Inflammatory macrophage (primary cell): ENCODE measurements at places on chromosomes 13 and 19.

- DNase-seq, result no peak
These were observed 144.5 kb downstream of the TNFRSF19 start for GRCh38 chr13:23714672-23715071.

DNA sequence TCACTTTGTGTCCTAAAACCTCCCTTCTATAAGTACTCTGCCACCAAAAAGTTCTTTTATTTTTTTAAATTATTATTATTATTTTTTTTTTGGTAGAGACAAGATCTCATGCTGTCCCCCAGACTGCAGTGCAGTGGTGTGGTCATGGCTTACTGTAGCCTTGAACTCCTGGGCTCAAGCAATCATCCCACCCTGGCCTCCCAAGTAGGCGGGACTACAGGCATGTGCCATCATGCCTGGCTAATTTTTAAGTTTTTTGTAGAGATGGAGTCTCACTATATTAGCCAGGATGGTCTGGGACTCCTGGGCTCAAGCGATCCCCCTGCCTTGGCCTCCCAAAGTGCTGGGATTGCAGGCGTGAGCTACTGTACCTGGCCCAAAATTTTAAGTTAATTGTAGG is 29.1 kb upstream of the GPI start:
- no peak for DNase-seq

DNA sequence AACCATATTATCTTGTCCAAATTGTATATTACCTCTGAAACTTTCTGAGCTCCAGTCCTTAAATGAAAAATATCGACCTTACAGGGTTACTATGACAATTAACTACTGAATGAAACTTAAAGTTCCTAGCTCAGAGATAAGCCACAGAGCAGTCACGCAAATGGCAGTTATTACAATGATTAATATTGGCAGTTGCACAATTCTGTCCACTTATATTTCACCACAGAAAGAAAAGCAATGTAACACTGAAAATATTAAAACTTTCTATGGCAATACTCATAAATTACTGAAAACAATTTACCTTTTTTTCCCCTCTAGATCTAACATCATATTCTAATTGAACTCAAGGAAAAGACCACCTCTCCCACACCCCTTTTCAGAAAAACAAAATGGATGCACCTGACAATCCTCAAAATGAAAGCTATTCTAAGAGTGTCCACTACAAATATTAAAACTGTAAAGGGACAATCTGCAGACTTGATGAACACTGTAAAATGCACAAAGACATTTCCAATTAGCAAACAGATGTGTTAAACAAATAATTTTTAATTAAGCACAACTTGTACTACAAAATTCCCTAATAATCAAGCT is 14.6 kb downstream of the LNX2 start:
- DNase-seq, result no peak

DNA sequence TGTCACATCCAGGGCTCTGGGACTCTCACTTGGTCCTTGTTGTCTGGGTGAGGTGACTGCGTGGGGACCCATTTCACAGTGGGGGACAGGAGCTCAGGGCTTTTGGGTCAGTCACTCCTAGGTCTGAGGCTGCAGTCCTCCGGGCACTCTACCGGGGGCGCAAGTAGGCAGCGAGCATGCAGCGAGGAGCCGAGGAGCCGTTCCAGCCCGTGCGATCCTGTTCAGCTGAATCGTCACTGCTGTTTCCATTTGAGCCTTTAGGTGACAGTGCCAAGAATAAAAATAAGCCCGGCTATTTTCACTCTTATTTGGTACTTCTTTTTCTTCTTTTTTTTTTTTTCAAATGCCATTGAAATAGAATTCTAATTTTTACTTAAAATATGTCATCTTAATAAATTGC is 126.5 kb downstream of the ZNF536 start:
- DNase-seq, result no peak

- no peak for DNase-seq
These were observed 25.8 kb upstream of the INTS6 start for GRCh38 chr13:51478418-51479198.

- no peak for DNase-seq
These were observed 64.0 kb downstream of the DNAJC3 start for GRCh38 chr13:95740979-95741320.

- DNase-seq, result no peak
These were observed 66.3 kb downstream of the KDM4B start for GRCh38 chr19:5035105-5035761.

DNA sequence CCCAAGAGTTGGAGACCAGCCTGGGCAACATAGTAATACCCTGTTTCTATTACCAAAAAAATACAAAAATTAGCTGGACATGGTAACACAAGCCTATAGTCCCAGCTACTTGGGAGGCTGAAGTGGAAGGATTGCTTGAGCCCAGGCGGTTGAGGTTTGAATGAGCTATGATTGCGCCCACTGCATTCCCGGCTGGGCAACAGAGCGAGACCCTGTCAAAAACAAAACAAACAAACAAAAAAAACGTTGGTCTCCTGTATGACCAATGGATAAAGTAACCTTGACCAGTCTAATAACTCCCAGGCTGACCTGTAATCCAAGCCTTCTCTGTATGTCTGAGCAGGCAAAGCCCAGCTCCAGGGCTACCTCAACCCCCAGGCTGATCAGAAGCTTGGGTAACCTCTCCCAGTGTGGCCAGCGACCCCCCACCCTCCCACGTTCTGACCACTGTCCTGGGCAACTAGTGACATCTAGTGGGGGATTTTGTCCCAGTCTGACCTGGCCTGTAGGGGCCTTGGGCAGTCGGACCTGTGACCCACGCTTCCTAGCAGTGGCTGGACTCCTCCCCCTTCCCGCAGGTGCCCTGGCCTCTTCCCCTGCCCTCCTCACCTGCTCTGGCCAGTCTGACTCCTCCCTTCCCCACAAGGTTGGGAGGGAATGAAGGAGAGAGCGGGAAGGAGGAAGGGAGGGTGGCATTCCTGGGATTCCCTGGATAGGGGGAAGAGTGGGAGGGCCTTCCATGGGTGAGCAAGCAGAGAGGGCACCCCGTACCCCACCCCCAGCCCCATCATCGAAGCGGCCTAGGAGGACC is 1.0 kb upstream of the BCAM start:
- DNase-seq, result peak; percentile 13

GRCh38 chr13:45299194-45299593 is 41.8 kb downstream of the TPT1 start:
- no peak for DNase-seq

GRCh38 chr19:8305798-8306197 is 2.4 kb downstream of the CD320 start:
- no peak for DNase-seq

- no peak for DNase-seq
These were observed 1124.8 kb upstream of the PRR20A start for GRCh38 chr13:56015919-56016318.

GRCh38 chr19:33298146-33298911 is 4.0 kb downstream of the CEBPA start:
- peak; percentile 22 for DNase-seq

- no peak for DNase-seq
These were observed 764.4 kb downstream of the LIG4 start for GRCh38 chr13:107450931-107451330.

DNA sequence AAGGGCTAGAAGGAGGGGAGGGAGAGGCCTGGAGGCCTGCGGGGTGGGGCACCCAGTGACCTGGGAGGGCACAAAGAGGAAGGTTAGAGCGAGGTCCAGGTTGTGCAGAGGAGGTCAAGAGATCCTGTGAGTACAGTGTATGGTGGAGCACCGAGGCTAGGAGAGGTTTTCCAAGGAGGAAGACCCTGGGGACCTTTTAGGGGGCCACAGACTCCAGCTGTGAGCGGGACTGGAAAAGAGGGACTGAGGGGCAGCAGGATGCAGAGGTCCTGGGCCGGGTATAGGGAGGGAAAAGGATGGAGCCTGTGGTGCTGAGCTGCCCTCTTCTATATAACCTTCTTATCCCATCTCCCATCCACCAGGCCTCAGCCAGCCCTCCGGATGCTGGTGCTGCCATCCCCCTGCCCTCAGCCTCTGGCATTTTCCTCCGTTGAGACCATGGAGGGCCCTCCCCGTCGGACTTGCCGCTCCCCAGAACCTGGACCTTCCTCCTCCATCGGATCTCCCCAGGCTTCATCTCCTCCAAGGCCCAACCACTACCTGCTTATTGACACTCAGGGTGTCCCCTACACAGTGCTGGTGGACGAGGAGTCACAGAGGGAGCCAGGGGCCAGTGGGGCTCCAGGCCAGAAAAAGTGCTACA is 863 bp downstream of the ZNF581 start:
- no peak for DNase-seq

DNA sequence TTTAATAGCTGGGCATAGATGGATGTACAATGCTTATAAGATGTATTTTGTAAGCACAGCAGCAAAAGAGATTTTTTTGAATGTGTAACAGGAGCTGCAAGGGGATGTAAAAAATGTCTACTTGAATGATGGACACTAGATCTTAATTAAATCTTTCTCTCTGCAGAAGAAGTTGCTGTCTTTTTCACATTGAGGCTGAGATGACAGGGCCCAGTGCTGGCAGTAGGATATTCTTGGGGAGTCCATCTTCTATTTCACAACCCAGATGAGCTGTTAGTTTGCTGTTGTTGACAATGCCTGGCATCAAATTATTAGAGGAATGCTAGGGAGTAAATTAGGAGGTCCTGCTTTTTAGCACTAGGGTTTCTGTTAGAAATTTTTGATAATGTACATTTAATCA is 698.7 kb downstream of the SLITRK5 start:
- DNase-seq, result no peak

- no peak for DNase-seq
These were observed 42.0 kb downstream of the MRPL57 start for GRCh38 chr13:21218351-21219035.

DNA sequence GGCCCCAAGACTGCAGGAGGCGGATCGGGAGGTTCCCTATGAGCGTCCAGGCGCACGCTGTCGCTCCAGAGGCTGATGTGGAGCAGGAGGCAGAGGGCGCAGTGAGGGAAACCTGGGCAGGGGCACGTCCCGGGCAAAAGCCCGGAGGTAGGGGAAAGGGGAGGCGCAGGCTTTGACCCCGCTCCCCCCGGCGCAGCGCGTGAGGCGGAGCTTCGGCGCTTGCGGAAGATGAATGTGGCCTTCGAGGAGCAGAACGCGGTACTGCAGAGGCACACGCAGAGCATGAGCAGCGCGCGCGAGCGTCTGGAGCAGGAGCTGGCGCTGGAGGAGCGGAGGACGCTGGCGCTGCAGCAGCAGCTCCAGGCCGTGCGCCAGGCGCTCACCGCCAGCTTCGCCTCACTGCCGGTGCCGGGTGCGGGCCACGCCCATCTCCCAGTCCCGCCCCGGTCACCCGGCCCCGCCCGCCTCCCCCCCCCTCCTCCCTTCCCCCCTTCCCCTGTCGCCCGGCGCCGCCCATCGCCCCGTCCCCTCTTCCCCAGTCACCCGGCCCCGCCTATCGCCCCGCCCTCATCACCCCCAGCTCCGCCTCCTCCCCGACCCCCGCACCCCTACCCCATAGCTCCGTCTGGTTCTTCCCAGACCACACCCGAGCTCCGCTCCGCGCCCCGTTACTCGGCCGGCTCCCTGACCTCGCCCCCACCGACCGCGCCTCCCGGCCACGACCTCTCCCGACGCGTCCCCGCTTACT is 4.1 kb downstream of the HMG20B start:
- peak; percentile 51 for DNase-seq

- peak; percentile 37 for DNase-seq
These were observed 16.3 kb downstream of the LATS2 start for GRCh38 chr13:21045100-21045499.

GRCh38 chr19:29379257-29380021 is 146.4 kb upstream of the VSTM2B start:
- DNase-seq, result no peak

- DNase-seq, result peak; percentile 34
These were observed at the start of gene F2RL3 for GRCh38 chr19:16888629-16889365. Gene F2RL3 (plus strand): TSS chr19:16888999. CDS start chr19:16889190, 191 bp downstream.

- DNase-seq, result no peak
These were observed 1734.7 kb downstream of the SLITRK1 start for GRCh38 chr13:82147526-82147925.

DNA sequence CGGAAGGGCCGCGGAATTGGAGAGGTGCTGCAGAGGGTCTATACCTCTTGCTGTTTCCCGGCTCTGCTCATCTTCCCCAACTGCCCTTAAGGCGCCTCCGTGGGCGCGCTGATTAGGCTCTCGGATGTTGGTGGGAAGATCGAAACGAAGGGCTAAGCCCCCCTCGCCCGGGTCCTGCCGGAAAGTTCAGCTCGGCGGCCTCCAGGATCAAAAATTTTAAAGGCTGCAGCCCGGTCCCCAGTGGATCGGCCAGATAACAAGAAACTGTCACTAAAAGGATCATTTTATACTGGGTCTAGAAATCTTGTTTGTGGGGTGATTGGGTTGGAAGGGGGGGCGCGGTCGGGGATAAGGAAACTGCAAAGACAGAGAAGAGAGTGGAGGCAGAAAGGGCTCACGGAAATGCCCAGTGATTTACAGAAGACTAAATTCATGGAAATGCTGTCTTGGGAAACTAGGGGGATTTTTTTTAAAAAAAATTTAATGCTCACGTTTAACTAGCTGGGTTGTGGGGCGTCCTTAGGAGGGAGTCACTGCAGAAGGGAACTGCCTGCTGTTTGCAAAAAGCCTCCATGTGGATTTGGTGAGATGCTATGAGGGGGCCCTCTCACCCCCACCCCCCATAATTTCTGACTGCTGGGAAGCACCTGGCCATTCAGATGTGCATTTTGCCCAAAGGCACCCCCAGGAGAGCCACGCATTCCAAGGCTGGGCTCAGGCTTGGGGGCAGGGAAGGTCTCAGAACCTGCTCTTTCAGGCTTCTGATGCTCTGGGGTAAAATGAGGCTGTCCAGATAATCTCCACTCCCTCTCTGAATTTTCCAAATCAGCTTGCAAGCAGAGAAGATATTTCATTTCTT is 7.7 kb downstream of the CDX2 start:
- DNase-seq, result no peak

GRCh38 chr19:16125737-16126495 is 14.2 kb downstream of the RAB8A start:
- no peak for DNase-seq

DNA sequence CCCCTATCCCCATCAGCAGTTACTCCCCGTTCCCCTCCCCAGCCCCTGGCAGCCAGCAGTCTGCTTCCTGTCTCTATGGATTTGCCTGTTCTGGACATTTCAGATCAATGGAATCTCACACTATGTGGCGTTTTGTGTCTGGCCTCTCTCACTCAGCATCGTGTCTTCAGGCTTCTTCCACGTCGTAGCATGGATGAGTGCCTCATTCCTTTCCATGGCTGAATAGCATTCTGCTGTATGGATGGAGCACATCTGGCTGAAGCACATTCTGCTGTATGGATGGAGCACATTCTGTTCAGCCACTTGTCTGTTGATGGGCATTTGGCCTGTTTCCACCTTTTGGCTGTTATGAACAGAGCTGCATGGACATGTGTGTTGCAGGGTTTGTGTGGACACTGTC is 29.5 kb downstream of the CRTC1 start:
- DNase-seq, result no peak

DNA sequence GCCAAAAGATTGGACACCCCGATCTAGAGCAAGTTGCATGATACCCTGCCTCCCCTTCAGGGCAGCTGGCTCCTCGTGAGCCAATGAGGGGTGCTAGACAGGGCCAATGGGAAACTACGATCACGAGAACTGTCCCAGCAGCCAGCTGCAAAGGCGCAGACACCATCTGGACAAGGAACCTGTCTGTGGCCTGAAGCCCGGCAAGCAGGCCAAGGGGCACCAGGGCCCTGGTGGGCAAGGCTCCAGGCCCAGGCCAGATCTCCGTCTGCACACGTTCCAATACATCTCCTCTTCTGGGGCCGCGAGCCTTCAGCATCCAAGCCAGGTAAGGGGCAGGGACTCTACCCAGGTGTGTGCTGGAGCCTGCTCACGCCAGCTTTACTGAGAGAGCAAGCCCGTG is 20.2 kb downstream of the MED26 start:
- no peak for DNase-seq
